Urinary bladder (tissue), 4 donors: ENCODE measurements at places on chromosomes 12 and 14. TPM values are rescaled to one million over a fixed set of nuclear protein-coding genes. Genes with fewer than 3 reads are reported as not detected.

RFLNA gene
- total RNA-seq, result 6.0 TPM

DNA sequence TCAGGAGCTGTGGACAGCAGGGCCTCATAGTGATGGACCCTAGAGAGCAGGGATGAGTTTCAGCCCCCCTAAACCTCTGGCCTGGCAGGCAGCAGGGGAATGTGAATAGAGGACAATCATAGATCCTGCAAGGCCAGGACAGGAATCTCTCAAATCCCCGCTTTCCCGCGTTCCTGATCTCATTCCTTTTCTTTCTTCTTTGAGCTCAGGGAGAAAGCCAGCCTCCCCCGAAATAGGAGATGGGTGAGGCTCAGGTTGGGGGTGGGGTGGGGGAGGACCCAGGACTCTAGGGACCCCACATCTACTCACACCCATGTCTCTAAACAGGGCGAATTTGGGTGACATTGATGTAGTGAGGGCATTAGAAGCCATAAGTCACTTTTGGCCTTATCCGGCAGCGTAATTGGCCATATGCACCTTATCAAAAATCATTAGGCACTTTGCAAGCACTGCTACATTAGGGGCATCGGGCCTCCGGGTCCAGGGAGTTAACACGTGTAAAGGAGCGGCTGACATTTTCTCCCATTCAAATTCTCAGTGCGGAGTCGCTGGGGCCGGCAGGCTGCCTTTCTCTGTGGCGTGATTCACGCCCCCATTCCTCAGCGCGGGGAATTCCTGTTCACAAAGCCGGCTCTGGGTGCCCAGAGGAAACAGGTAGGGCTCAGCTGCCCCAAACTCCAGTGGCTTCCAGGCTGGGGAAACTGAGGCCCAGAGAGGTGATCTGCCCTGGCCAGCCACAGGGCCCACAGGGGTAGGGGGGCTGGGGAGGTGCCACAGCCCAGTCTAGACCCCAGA, 1.5 kb downstream of the LHX5 start:
- DNase-seq, result no peak

- DNase-seq, result no peak
Measured at GRCh38 chr14:102750376-102750775, 26.9 kb upstream of the TRAF3 start.

RGS6 gene
- total RNA-seq, result 3.3 TPM

GRCh38 chr14:93989939-93990338, 7.2 kb upstream of the CCDC197 start:
- DNase-seq, result no peak

HHIPL1 gene
- 3.8 TPM for total RNA-seq

RNASE4 gene
- 39.5 TPM for total RNA-seq

PPP1R1A gene
- total RNA-seq, result 1.6 TPM

NGB gene
- total RNA-seq, result not detected

DNA sequence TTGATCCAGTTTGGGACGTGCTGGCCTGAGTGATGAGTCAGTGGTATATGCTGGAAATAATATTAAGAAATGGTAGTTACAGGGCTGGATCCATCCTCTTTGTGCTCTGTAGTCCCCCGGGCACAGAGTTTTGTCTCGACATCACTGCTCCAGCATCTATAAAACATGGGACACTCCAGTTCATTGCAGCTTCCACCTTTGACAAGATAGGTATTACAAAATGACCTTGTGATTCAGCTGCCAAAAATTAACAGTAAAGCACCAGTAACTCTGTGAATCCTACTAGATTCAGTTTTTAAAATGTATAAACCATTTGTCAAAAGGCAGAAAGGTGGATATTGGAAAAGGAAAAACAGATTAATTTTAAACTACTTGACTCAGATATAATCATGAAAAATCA, 14.6 kb upstream of the GNG2 start:
- no peak for DNase-seq

CRACR2A gene
- 6.2 TPM for total RNA-seq

DNA sequence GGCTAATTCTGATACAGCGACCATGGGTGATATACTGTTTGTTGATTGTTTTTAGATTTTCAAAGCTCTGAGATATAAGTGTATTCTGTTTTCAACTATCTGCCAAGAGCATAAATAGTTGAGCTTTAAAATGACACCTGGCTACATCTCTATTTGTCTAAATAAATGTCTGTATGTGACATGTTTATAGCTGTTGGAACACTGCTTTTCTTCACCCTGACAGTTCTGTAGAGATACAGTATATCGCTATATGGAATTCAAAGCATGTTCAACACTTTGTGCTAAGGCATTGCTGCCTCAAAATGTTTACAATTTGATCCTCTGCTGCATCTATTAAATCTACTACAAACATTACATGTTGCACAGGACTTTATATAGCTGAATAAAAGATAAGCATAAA, 27.4 kb upstream of the MGAT4C start:
- no peak for DNase-seq

DNA sequence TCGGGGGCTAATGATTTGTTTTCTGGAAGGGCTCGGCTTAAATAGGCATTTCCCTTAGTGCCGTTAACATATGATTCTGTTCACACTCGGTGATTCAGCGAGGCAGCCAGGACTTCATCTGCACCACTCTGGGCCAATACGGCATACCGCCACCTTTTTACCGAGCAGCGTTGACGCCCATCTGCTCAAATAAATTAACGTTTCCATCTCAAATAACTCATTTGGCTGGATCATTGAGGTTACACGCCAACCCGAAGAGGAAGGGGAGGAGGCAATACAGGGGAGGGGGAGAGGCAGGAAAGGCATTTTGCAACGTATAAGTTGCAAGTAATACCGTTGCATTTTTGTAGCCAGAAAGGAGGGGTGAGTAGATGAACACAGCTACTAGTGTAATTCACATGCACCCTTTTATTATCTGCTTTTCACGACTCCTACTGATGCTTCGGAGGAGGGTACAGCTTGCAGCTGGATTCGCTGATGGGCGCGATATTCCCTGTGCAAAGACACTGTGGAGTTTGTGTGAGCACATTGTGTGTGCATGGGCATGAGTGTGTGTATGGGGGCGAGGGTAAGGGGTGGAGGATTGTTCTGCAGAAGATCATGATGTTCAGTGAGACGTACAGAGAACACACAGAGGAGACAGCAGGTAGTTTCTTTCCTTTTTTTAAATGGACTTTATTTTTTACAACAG, 45.9 kb downstream of the MAP1LC3B2 start:
- DNase-seq, result no peak

WNT1 gene
- total RNA-seq, result not detected

GRCh38 chr12:77364400-77364799, 299.0 kb upstream of the E2F7 start:
- DNase-seq, result no peak

CYP27B1 gene
- total RNA-seq, result 0.16 TPM

LAG3 gene
- total RNA-seq, result 0.21 TPM

IQSEC3 gene
- 1.5 TPM for total RNA-seq

DNA sequence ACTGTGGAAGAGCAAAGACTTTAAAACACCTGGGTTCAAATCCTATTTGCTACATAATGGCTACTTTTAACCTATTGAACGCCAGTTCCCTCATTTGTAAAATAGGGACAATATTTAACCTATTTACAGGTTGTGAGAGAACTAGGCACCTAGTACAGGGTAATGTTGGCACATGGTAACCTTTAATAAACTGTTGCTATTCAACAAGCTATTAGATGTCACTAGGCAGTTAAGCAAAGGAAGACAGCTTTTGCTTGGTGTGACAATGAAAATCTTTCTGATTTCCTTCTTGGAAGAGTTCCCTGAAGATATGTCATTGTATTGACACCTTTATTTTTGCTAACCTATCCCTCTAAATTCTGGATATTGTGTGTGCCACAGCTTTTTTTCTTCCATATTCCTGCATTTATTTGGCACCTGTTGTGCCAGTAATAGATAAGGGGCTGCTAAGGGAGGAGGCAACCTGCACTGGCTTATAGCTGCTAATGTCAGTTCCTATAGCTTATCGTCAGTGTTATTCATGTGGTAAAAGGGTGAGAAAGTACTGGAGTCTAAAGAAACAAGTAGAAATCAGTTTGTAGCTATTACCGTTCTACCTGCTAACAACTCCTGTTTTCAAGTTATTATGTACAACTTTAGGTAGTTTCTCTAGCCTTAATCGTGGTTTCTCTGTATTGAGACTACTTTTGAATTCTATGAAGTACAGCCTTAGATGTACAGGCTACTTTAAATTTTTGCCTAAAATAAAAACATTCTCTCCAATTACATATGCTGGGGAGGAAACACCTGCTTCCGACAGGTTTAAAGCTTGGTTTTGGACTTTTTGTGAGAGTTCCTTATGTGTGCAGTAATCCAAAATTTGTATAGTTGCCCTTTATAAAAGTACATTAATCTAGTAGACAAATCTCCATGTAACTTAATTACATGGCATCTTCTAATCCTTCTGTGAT, 24.3 kb downstream of the HIF1A start:
- DNase-seq, result no peak

DNA sequence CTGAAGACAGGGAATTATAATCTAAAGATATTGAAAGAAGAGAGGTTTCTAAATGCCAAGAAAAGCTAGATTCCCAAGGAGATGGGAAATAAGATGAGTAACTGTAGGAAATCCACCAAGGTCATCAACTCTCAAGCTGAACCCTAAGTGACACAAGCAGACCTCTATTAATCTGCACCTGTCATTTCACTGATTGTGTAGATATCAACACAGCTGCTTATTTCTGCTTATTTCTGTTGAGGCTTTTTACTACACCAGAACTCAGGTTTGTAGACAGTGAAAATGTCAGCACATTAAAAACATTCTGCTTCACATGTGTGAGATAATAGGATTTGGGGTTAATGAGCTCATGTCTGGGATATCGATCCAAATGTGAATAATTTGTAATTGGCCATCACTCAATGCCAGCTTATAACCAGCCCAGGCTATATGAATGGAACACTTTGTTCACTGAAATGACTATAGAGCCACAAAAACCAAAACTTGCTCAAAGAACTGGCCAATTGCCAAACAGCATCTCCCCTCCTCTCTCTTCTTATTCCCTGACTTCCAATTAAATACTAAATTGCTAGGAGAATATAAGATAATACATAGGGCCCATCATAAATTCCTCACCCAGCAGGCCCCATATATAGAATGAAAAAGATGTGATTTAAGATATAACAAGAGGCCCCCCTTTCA, 188.7 kb upstream of the ARID2 start:
- DNase-seq, result no peak

DNA sequence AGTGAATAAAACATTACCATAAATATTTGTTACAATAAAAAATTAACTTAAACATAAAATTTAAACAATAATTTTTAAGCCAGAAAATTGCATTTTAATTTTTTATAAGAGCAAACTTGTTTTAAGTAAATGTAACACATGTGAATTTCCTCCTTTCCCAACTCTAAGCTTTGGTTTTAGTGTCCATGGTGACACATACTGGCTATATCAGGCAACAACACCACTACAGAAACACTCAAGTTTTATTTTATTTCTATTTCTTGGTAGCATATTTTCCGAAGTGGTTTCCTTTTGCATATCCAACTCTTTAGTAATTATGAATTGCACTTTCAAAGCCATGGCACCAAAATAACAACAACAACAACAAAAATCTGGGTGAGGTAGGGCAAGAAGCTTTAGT, 2.2 kb downstream of the NELL2 start:
- DNase-seq, result no peak

- no peak for DNase-seq
Measured at GRCh38 chr14:105471823-105472485, 2.7 kb upstream of the CRIP2 start.

- no peak for DNase-seq
Measured at GRCh38 chr14:90426663-90427062, 29.8 kb downstream of the CALM1 start.

- DNase-seq, result no peak
Measured at GRCh38 chr12:49539406-49540228, 787 bp downstream of the KCNH3 start.

IL26 gene
- total RNA-seq, result not detected

DNA sequence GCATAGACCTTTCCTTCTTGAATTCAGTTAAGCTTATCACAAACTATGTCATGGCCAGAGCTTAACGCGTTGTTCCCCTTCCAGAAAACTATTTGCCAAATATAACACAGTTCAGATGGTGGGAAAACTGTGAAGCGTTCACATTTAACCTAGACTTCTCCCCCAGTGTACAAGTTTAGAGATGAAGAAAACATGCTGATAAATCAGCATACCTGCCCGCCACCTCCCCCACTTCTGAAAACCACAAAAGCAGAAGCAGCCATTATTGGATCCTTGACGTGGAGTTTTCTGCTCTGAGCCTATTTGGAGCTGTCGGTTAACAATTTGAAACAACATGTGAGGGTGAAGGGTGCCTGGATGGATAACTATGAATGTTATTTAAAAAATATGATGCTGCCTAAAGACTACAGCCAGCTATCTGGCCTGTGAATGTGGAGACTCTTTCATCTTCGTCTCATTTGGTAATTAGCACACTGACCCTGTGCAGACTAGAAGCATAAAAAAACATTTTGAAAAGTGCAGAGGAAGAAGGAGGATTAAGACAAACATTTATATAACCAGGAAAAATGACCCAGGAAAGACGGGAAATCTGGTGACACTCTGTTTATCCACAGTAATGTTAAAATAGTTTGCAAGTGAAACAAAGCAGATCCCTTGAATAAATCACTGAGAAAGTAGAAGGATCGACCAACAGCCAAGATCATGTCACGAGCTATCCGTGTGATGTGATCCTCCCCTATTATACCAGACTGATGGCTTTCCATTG, 408.2 kb downstream of the AEBP2 start:
- DNase-seq, result no peak

- DNase-seq, result no peak
Measured at GRCh38 chr12:130203151-130203550, 40.9 kb downstream of the FZD10 start.

B4GALNT1 gene
- total RNA-seq, result 3.6 TPM

GRCh38 chr14:34971381-34971780, 11.4 kb upstream of the SRP54 start:
- no peak for DNase-seq

- DNase-seq, result no peak
Measured at GRCh38 chr14:68394118-68394763, 398.6 kb downstream of the ZFP36L1 start.

IFNG-AS1 gene
- total RNA-seq, result 0.32 TPM

GRCh38 chr14:31937730-31938346, 139.3 kb upstream of the ARHGAP5 start:
- DNase-seq, result no peak

GRCh38 chr12:16155938-16156337, 121.5 kb downstream of the SLC15A5 start:
- no peak for DNase-seq
